ENCODE measurements at places on chromosomes 2 and 18.

- peak; percentile 21 for DNase-seq
Measured at GRCh38 chr2:181876614-181877063, 14.9 kb upstream of the ITPRID2 start.

- no peak for DNase-seq
Measured at GRCh38 chr2:227864161-227864756, 7.2 kb upstream of the DAW1 start.

DNA sequence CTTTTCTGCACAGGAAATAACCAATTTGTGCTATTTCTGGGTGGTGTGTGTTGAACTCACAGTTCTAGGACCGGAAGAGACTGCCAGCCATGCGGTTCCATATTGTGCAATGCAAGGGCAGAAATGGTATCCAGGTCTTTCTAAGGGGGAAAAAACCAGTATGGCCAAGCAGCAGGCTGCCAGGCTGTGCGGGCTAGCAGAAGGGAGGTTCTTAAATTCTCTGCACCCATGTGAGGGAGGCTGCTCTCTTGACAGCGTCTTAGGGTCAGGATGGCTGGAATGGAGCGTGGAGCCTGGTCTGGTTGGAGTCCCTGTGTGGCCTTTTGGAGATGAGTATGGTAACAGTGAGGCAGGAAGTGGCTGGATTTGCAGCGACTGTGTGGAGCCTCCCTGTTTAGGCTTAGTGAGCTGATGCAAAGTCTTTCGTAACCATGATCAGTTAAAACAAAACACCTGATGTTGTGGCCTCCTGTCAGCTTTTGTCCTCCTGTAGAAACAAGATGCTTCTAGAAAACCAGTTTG lies 52.6 kb downstream of the NCK2 start:
- DNase-seq = peak; percentile 81

- no peak for DNase-seq
Measured at GRCh38 chr2:191696001-191696400, 18.1 kb downstream of the NABP1 start.

- DNase-seq = no peak
Measured at GRCh38 chr2:214839464-214839863, 30.0 kb upstream of the BARD1 start.

DNA sequence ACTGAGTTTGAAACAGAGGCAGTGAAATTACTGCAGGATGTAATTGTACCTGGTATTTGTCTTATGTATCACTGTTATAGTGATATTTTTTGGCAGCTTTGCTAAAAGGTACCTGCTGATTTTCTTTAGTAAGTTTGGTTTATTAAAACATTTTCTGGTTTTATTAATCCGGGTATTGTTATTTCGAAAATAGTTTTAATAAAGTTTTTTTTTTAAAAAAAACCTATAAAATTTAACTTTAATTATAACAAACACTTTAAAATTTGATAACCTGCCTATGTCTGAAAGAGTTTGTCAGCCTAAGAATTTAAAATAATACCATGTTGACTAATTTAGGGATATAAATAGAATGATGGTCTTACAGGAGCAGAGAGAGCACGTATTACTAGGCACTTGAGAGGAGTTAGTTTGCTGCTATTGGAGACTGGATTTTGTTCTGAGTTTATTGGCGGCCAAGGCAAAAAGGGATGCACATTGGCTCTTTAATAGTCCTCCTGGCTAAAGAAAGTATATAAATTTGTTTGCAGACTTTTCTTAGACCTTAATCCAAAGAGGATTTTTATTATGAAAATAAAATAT lies 12.1 kb downstream of the EHBP1 start:
- no peak for DNase-seq

DNA sequence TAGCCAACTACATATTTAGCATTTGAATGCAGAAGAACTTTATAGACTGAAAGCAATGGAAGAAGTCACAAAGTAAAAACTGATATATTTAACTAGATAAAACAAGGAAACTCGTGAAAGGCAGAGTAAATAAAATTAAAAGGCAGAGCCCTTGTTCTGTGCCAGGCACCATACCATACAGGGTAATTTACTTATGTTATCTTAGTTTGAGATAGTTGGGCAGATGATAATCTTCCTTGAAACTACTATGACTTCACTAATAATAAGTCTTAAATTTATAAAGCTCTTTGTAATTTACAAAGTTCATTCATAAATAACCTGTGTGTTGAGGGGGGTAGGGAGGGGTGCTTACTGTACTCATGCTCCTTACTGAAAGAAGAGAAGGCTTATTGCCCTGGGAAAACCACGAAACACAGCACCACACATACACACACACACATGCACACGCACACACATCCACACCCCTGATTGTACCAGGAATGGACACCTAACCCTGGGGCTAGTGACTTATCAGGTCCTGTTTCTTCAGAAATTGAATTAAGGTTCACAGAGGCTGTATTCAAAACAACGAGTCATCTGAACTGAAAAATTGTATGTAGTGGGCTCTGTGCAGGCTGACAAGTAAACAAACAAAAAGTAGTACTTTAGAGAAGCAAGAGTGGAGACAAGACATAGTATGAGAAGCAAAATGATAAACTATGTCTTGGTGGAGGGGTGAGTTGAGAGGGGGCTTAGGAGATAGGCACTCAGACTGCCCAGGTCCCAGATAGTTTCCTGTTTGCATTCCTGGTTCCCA lies 38.1 kb downstream of the AGFG1 start:
- DNase-seq = no peak

- DNase-seq = no peak
Measured at GRCh38 chr18:6414723-6415417, at the start of gene L3MBTL4. Gene L3MBTL4 (minus strand): TSS chr18:6414911. CDS start chr18:6311625, 103,286 bp downstream.

GRCh38 chr18:35939138-35939537 lies 33.3 kb upstream of the RMP24 start:
- no peak for DNase-seq

DNA sequence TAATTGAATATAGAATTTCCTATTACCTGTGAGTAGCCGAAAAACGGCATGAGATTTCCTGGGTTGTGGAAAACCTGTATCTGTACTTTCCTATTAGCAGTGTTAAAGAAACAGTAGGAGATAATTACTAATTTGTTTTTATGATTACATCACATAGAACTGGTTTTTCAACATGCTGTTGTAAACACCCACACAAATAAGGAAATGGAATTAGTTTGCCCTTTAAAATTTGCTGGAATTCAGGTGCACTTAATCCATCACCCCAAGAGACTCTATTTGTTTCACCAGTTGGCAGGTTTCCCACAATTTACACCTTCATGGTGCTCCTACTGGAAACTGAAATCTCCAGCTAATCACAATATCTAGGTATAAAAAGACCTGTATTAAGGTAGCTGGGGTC lies 274.1 kb upstream of the SLC8A1 start:
- DNase-seq = no peak

GRCh38 chr2:219022041-219022440 lies 19.3 kb downstream of the CFAP65 start:
- no peak for DNase-seq

DNA sequence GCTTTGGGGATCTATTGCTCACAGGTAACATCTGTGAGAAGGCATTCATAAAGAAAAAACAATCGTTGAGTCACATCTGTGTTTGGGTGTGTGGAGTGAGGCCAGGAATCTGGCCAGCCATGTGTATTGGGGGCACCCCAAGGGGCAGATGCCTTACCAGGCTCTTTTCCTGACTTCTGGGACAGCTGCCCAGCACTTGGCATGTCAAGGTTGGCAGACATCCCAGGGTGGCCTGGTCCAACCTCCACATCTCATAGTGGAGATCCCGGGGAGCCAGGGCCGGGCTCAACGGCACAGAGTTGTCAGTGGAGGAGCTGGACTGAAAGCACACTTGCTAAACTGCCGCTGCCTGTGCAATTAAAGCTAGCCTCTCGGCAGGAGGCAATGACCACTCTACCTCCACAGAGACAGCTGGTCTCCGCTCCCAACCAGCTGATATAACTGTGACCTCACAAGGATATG lies 75.3 kb upstream of the MGAT4A start:
- DNase-seq = no peak

- no peak for DNase-seq
Measured at GRCh38 chr2:239377591-239377990, 23.2 kb downstream of the HDAC4 start.

DNA sequence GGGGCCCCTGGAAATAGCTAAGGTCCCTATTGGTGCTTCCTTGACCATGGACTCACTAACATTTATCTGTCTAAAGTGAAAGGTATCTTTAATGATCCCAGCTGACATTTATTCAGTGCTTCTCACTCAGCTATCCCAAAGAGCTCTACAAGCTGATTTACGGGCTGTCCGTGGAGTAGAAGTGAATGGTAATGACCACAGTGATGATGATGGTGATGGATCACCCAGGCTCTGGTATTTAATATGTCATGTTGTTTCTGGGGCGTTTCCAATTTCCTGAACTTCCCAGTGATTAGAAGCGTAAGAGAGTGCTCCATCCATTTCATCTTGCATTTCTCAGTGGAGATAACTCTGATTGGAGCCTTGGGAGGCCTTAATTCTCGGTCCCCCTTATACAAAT lies 304.3 kb downstream of the HRH4 start:
- DNase-seq = no peak

DNA sequence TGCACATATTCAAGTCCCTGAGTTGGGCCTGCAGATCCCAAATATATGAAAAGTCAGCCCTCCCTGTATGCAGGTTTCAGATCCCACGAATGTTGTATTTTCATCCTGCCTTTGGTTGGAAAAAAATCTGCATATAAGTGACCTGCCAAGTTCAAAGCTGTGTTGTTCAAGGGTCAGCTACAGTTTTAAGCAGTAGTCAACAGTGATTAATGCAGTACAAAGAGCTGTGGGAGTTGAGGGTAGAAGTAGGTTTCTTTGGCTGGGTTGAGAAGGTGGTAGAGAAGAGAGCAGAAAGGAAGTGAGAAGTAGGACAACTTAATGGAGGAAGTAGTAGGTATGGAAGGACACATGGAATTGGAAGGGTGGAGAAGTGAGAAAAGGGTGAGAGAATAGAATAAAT lies 127.9 kb downstream of the ANKRD44 start:
- DNase-seq = no peak

- DNase-seq = no peak
Measured at GRCh38 chr2:149687052-149687427, 99.5 kb upstream of the MMADHC start.

- no peak for DNase-seq
Measured at GRCh38 chr2:105391058-105391627, 7.7 kb downstream of the FHL2 start.

DNA sequence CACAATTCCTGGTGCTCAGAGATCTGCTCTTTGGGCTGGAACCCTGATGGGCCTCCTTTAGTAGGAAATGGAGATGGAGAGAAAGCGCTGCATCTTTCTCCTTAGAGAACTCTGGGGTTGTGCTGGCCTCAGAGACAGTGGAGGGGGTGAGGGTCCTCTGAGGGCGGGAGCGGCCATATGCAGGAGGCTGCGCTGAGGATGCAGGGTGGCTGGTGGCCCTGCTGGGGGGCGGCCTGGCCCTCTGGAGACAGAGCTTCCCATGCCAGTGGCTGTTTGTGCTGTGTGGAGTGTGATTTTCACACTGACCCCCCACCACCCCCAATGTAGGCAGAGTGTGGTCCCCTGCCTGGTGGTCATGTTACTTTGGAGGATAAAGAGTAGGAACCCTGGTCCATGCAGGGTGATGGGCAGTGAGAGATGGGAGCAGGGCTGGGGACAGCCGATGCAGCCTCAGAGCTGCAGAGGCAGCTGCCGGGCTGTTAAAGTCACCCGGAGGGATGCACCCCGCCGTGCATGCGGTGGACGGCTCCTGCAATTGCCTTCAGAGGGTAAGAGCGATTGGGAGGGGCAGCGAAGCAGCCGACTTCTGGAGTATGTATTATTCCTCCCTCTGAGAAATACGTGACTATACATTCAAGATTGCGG lies 194.6 kb downstream of the FAM210A start:
- DNase-seq = no peak

DNA sequence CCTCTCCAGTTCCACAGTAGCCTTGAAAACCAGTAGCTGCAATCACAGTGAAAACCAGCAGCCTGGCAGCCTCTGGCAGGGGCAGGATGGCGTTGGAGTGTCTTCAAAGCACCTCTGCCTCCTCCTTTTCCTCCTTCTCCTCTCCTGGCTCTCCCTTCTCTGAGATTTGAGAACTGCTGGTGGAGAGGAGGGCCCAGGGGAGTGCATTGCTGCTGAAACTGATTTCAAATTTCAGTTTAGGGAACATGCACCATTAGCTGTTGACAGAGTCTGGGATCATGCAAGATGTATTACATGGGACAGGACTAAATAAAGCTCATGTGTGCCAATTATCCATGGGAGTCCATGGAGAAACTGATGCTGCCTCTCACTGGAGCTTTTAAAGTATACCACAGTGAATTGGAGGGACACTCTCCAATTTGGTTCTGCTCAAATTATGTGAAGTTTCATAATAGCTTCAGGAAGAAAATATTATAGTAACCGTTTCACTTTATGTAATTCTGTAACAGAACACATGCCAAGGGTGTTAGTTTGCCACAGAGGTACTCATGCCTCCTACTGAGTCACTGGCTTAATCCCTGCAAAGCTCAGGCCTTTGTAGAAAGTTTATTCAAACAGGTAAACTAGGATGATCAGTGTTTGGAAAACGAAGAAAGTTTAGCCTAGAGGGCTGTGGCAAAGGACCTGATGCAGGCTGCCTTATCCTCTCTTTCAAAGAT lies 146.1 kb downstream of the PRPF40A start:
- DNase-seq = no peak

- DNase-seq = no peak
Measured at GRCh38 chr2:38098421-38099098, 22.6 kb upstream of the CYP1B1 start.

GRCh38 chr18:70671889-70672565 lies 383.2 kb downstream of the SOCS6 start:
- no peak for DNase-seq

DNA sequence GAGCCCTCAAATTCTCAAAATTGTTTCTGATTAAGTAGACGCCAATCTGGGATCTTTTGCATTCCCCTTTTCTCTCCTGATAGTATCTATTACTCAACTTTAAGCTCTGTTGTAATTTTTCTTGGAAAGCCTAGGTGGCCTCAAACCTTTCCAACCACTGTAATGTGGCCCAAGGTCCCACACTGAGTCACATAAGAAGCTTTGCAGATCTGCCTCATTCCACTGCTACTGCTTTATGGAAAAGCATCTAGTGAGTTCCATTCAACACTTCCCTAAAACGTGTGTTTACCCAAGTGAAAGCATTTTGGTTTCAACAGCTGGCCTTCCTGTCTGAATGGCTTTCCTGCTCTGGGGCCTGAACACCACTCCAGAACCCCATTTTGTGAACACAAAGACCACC lies 493.6 kb upstream of the SPHKAP start:
- DNase-seq = no peak

DNA sequence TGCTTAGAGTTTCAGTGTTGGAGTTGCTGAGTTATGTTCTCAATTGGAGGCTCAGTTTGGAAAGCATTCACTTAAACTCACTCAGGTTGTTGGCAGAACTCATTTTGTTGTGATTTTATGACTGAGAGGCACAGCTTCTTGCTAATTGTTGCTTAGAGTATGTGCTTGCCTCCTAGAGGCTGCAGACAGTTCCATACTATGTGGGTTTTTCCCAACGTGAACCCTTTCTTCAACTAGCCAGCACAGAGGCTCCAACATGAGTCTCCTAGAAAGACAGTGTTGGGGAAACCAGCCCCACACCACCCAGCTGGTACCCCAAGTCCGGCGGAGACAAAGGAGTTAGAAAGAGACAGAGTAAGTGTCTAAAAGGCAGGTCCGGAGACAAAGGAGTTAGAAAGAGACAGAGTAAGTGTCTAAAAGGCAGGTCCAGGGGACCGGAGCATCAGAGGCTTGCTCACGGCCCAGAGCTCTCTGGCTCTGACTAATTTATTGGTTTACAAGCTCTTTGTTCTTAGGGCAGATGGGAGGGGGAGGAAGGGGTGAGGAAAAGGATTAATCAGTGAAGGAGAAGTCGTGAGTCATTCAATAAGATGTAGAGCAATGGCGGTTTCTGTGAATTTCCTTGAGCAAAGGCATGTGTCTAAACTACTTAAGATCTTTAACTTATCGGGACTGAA lies 999.7 kb upstream of the LRRTM1 start:
- DNase-seq = no peak
